ENCODE measurements at places on chromosomes 11 and 22.

DNA sequence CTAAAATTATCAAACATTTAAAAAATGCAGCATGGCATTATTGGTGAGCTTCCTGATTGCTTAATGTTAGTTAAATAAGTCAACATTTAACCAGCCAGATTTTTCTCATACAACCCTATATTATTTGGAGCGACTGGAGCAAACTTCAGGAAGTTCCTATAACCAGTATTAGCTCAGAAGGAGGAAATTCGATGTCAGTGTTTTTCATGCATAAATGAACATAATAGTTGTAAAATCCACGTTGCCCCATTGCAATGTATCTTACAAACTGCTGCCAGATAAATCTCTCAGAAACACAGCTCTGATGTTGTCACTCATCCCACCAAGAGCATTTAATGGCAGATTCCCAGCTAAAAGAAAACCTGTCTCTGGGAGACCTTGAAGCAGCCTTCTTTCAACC, 278.5 kb downstream of the CASP12 start:
- DNase-seq, result no peak

- no peak for DNase-seq
These were observed 9.6 kb downstream of the P2RY2 start for GRCh38 chr11:73227571-73228211.

- no peak for DNase-seq
These were observed 1.4 kb upstream of the RAB1B start for GRCh38 chr11:66267039-66267378.

- DNase-seq, result no peak
These were observed 28.0 kb upstream of the PHOX2A start for GRCh38 chr11:72271980-72272379.

- DNase-seq, result no peak
These were observed 11.6 kb downstream of the SLC3A2 start for GRCh38 chr11:62892077-62892922.

DNA sequence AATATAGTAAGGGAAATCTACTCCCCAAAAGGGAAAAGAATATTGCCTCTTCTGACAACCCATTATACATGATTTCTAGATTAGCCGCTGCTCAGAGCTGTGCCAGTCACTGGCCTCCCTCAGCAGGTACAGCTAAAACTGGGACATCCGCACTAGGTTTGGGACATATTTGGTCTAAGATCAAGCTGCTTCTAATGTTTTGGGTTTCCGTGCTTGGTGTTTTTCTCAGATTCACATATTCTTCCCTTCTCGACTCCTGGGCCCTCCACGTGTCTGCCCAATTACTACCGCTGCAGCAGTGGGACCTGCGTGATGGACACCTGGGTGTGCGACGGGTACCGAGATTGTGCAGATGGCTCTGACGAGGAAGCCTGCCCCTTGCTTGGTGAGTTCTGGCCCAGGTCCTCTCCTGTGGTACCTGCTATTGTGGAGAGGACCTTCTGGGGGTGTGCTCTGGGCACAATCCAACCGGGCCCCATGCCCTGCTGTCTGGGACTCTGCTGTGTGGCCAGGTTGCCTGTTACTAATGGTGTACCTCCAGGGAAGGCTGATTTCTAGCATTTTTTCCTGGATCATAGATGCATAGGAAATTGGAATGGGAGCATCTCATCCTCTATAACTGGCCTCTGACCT, 138.1 kb upstream of the SORL1-AS1 start:
- no peak for DNase-seq

- DNase-seq, result no peak
These were observed 57.4 kb downstream of the PACSIN2 start for GRCh38 chr22:42957544-42957943.

- DNase-seq, result no peak
These were observed 761.2 kb downstream of the DLG2 start for GRCh38 chr11:84865791-84866535.

- DNase-seq, result no peak
These were observed 454.7 kb upstream of the DDI1 start for GRCh38 chr11:103581760-103582159.

DNA sequence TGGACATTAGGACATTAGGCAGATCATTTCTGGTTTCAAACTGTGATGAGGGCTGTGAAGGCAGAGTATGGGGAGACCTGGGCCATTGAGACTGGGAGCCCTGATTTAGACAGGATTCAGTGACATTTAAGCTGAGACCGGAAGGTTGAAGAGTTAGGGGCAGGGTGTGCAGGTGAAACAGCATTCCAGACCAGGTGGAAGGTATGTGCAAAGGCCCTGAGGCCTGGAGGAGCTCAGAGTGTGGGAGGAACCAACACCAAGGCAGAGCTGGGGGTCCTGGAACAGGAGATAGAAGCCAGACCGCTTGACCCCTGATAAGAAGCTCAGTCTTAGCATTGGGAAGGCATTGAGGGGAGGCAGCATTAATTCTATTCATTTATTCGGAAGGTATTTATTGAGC, 32.5 kb downstream of the ZC3H7B start:
- DNase-seq, result no peak

GRCh38 chr11:118633319-118633690, 25.9 kb downstream of the PHLDB1 start:
- DNase-seq, result no peak

DNA sequence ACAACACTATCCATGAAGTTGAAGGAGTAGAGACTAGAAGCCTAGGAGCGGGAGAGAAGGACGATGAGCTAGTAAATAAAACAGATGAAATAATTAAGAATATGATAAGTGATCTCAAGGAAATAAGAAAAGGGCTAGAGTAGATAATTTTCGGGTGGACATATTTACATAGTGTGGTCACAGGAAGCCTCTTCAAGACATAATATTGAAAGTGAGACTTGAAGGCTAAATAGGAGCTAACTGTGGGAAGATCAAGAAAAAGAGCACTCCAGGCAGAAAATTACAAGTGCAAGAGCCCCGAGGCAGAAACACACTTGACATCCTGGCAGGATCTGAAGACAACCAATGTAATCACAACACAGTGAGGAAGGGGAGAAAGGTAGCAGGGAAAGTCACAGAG, 11.9 kb upstream of the PPFIBP2 start:
- DNase-seq, result no peak

- no peak for DNase-seq
These were observed 25.6 kb downstream of the PARVB start for GRCh38 chr22:44049486-44050231.

GRCh38 chr11:68470304-68470811, 9.8 kb downstream of the PPP6R3 start:
- DNase-seq, result no peak

- no peak for DNase-seq
These were observed 9.9 kb upstream of the KCNJ5 start for GRCh38 chr11:128881221-128881620.

DNA sequence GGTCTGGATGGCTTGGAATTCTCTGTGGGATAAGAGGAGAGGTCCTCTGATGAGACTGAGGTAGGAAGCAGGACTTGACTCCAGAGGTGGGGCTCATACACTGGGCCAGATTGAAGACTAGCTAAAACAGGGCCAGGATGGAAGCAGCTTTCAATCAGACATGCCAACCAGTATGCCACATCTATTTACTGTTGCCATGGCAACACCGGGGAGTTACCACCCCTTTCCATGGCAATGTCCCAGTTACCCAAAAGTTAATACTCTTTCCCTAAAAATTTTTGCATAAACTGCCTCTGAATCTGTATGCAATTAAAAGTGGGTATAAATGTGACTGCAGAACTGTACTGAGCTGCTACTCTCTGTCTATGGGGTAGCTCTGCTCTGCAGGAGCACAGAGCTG, 247.5 kb upstream of the ZBED5 start:
- DNase-seq, result no peak

DNA sequence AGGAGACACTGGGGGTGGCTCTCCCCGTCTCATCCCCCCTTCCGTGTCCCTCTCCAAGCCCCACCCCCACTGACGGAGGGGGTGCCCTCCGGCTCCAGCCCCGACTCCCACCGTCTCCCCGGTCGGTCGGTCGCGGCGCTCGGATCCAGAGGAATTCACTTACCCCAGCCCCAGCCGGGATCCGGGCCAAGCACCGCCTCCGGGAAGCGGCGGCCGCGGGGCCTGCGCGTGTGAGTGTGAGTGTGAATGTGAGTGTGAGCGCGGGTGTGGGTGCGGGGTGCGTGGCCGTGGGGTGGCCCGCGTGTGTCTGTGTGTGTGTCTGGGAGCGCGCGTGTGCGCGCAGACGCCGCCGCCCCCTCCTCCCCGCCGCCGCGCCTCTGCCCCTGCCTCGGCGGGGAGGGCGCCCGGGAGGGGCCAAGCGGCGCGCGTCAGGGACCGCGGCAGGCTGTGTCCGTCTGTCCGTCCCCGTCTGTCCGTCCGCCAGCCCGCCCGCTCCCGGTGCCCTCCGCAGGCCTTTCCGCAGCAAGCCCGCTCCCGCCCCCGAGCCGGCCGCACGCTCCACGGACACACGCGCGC, at the start of gene ELFN2:
Gene ELFN2, minus strand, starts transcription at position 345 of the 576 bp plus-strand sequence. CDS start 51,945 bp downstream, outside the sequence.
- no peak for DNase-seq

- no peak for DNase-seq
These were observed 9.4 kb downstream of the HORMAD2 start for GRCh38 chr22:30089655-30089974.

Data from stimulated activated CD4-positive, alpha-beta T cell treated with anti-CD3 and anti-CD28 coated beads, Interleukin-12 subunit alpha, Interleukin-12 subunit beta, amount 100 ng/mL, for 24 hours (primary cell).